ENCODE measurements at places on chromosomes 12 and 14.

GRCh38 chr14:99246536-99247097 lies 25.4 kb downstream of the BCL11B start:
- DNase-seq, result no peak

- peak; percentile 98 for DNase-seq
Measured at GRCh38 chr12:50786498-50787231, 22.8 kb downstream of the ATF1 start.

DNA sequence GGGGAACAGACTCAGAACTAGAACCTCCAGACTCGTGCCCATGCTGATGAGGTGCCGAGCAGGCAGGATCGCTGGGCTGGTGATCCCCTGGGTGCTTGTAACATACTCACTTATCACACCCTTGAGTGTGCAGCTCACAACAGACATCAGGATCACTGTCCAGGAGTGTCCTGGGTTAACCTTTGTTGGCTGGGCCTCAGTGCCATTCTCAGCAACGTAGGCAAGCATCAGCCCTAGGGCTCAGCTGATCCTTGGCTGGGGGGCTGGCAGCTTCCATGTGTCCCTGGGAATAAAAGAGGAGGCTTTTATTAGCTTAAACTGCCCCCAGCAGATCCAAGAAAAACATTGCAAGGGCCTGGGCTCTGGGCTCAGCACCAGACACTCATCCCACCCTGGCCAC lies 1.6 kb downstream of the TMEM229B start:
- no peak for DNase-seq

DNA sequence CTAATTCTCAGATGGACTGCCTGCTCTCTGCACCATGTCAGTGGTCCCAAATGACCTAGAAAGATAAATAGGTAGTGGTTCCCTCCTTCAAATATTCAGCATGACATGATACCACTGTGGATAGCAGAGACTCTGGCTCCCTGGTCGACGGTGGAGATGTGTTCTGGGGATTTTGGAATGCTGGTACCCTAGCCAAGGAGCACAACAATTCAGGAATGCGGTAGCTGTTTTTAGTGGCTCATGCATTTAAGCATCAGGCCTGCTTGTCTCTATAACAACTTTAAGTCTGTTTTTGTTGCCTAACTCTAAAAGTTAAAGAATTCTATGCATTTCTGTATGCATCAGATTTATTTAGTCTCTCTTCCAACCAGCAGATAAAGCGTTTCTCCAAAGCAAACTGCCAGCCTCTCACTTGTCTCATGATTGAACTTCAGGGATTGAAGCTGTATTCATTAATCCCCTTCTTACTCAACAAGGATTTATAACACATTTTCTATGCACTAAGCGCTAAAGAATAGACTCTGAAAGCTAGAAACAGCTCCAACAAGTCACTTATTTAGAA lies 164.9 kb upstream of the BMP4 start:
- DNase-seq, result no peak

DNA sequence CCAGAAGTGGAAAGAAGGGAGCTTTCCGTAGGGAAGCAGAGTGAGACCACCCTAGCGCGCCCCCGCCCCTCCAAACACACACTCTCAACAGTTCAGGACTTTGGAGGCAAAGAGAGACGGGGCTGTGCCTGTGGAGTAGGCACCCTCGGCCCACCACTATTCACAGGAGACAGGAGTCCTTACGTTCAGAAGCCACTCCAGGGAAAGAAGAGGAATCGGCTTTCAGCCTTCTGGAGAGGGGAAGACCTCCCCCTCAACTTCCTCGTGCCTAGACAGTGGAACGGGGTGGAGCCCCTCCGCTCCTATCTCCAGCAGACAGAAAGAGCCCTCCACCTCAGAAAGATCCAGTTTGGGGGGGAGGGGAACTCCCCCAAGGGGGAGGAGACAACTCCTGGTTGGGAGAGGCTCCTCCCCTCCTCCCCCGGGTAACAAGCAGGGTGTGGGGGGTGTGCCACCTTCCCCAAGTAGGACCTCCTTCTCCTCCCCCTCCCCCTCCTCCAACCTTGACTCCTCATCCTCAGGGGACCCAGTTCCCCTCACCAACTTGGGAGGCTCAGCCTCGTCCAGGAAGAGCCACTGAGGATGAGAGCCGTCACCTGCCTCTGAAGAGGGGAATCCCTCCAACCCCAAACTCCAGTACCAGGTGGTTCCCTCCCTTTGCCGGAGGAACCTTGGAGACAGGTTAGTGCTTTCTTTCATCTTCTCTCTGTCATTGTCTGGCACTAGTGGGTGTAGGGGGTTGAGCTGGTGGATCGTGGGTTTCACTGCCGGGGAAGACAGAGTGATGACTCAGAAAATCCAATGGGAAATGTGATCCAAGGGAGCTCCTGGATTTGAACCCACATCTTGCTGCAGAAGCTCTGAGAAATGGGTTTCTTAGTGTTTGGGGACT lies 883 bp downstream of the FOXJ2 start:
- peak; percentile 57 for DNase-seq

DNA sequence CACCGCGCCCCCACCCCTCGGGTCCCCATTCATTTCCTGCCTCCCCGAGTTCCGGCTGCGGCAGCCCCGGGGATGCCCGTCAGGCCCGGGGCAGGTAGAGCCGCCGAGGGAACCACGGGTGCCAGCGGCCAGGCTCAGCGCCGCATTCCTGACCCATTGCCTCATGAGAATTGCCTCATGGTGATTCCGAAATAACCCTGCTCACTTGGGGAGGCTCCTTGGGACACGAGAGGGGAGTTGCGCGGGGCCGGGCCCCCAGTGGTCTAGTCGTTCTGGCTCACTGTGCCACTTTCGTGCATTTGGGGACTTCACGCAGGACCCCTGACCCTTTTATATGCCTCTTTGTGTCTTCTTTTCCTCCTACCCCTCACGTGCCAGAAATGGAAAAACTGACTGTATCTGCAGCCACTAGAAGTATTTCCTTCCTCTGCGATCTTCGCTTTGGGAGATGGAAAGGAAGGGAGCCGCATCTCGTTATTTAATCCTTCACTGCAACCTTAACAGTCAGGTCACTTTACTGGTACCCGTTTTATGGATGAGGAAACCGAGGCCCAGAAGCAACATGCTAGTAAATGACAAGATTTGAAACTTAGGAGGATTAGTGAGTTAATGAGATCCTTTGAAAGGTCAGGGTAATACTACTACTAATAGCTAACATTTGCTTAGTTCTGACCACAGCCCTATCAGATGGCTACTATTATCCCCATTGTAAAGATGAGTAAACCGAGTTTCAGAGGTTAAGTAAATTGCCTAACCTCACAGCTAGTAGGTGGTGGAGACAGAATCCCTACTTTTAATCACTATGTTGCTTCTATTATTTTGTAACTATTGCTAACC lies 768 bp downstream of the PTPN11 start:
- peak; percentile 82 for DNase-seq

DNA sequence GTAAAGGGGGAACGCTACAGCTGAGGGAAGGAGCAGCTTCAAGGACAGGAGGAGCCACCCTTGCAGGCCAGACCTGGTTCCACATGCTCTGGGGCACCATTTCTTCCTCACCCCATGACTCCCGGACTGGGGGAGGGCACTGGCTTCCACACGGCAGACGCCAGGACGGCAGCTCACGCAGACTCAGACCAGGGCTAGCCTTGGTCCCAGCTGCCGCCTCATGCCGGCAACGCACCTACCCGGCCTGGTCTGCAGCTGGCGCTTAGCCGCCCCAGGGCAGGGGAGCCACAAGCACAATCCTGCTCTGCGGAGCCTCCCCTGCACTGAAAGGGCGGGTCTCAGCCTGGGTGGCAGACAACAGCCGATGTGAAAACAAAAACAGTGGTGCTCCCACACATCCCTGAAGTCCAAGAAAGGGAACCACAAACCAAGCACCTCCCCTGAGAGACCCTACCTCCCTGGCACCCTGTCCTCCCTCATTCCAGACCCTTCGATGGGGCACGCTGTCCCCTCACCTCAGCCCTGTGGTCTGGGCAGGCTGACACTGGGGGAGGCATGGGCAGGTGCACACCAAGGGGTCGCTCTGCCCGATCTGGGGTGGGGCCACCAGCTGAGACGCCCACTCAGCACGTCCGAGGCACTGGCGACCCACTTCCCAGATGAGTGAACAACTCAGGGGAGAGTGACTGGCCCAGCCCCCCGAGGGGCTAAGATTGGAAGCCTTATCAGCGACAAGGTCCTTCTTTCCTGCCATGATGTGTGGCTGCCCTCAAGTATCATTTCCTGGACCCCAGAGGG lies 65.0 kb downstream of the CHGA start:
- no peak for DNase-seq

DNA sequence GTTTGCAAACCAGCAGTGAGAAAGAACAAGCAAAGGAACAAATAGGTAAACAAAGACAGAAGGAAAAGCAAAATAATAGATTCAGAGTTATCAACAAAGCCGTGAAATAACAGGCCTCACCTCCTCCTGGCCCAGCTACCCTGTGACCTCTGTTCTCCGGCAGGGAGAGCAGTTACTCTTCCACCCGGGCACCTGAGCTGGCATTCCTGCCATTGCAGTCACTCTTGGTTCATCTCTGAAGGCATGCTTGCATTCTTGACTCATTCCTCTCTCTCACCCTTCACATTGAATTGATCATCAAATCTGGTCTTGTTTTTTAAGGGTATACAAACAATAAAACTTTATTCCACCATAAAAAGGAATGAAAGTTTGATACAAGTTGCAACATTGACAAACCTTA lies 95.1 kb downstream of the TTC8 start:
- peak; percentile 61 for DNase-seq

GRCh38 chr14:68386950-68387779 lies 405.7 kb downstream of the ZFP36L1 start:
- DNase-seq, result peak; percentile 24

DNA sequence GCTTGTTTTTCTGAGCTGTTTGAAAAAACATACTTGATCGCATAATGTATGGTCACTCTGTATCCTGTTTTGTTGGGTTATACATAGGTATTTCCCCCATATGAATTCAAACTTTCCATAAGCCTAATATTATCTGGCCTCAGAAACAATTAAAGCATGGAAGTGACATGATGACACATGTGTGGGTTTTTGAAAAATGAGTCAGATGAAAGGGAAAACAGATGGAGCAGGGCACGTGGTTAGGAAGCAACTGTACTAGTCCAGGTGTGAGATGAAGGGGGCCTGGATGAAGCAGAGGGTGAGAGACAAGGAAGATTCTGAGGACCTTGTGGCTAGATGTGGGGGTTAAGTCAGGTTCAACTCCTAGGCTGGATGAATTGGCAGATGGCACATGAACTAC lies 92.7 kb upstream of the DNM1L start:
- peak; percentile 61 for DNase-seq

DNA sequence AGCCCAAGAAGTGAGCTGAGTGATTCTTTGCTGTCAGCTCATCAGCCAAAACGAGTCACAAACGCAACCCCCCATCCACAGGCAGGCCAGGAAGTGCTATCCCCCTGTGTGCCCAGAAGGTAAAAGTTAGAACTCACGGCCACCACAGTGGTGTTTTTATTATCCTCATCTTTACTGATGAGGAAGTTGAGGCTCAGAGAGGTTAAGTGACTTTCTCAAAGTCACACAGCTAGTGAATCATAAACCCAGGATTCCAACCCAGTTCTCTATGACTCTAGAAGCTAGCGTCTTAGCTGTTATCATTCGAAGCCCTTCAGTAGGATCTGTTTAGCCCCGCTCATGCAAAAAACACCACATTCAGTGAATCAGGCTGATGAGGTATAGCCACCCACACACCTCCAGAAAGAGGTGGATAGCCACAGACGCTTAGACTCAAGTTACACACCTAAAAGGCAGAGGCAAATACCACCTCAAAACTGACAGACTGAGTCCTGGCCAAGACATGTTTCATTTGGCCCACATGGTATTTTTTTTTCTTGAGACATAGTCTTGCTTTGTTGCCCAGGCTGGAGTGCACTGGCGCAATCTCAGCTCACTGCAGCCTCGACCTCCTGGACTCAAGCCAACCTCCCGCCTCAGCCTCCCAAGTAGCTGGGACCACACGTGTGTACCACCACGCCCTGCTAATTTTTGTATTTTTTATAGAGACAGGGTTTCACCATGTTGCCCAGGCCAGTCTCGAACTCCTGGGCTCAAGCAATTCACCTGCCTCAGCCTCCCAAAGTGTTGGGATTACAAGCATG lies 100.7 kb downstream of the SCARB1 start:
- DNase-seq, result no peak

DNA sequence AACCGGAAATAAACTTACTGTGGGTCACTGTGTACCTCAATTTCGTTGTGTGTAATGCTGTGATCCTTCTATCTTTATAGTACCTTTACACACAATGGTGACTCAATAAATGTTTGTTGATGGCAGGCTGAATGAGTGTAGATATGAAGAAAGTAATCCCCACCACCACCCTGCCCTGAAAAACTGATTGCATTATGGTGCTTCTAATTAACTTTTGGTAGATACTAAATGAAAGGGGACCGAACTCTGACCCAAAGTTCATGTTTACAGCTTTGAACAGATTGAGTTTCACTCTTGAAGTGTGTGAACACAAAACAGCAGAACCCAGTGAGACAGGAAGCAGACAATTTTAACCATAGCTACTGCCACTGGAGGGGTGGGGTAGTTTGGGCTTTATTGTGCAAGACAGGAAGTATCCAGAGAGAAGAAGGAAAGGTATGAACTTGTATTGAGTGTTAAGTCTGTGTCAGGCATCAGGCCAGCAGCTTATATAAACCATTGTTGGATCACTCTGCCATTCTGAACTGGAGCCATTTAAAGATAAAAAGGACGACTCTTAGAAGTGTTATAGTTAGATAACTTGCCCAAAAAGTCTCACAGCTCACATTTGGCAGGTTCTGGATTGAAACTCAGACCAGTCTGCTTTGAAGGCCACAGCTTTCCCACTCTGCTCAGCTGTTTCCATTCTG lies 197.0 kb upstream of the AMIGO2 start:
- peak; percentile 92 for DNase-seq

- peak; percentile 94 for DNase-seq
Measured at GRCh38 chr14:73426877-73427276, 31.5 kb downstream of the NUMB start.

GRCh38 chr12:122820838-122821271 lies 14.4 kb upstream of the HIP1R start:
- no peak for DNase-seq

- peak; percentile 95 for DNase-seq
Measured at GRCh38 chr12:124923905-124924734, 9.7 kb upstream of the UBC start.

GRCh38 chr12:119369907-119370546 lies 35.5 kb downstream of the CCDC60 start:
- no peak for DNase-seq

DNA sequence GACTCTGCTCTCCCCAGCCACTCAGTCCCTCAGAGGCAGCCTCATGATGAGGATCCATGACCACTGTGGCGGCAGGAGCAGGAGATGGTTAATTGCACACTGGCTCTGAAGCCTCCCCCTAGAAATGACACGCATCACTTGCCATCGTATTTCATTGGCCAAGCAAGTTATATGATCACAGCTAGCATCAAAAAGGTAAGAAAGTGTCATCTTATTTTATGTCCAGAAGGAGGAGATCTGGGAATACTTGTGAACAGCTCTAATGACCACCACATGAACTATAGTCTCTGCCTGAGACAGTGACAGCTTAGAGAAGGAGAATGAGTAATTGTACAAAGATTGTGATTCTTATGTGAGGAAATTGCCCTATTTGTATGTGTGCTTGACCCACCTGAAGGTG lies 363.4 kb downstream of the NUAK1 start:
- DNase-seq, result peak; percentile 43

Data from M059J (cell line).